Activated CD8-positive, alpha-beta memory T cell treated with anti-CD3 and anti-CD28 coated beads for 24 hours (primary cell): ENCODE measurements at places on chromosomes 2 and 18.
A peak's percentile ranks its signal among the peaks of the same experiment; 100 is the strongest.

- no peak for DNase-seq
These were observed 31.0 kb upstream of the WDSUB1 start for GRCh38 chr2:159317392-159318088.

GRCh38 chr2:10498525-10499274, 50.6 kb upstream of the ODC1 start:
- peak; percentile 48 for DNase-seq

GRCh38 chr2:227634201-227634600, 16.9 kb downstream of the SCYGR4 start:
- DNase-seq: no peak

DNA sequence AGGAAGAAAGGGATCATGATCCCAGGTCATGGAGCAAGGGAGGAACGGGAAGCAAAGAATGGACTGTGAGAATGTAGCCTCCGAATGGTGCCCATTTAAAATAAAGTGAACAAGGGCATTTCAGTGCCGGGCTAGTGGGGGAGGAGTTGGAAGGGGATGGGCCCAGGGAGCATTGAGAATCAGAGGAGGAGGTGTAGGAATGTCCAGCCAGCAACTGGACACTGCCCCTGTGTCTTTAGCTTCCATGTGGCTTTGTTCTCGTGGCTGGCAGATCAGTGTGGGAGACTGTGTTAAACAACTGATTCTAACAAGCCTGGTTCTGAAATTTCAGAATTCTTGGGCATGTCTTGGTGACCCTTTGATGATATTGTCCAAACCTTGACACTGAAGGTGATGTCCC, 1.4 kb upstream of the RNF103 start:
- DNase-seq: no peak

DNA sequence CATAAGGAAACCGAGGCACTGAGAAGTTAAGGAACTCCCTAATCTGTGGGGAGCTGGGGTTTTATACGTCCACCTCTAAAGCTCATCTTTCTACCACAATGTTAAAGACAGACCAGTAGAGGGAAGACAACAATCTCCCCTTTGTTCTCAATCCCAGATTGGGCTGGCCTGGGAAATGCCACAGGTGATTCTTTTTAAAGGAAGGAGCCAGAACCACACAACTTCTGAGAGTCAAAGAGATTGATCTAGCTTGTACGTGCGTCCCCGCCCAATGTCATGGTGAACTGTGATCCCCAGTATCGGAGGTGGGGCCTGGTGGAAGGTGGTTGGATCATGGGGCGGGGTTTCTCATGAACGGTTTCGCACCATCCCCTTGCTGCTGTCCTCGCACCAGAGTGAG, 81.8 kb upstream of the LCLAT1 start:
- no peak for DNase-seq

GRCh38 chr2:160657196-160657595, 163.6 kb upstream of the RBMS1 start:
- DNase-seq: no peak

DNA sequence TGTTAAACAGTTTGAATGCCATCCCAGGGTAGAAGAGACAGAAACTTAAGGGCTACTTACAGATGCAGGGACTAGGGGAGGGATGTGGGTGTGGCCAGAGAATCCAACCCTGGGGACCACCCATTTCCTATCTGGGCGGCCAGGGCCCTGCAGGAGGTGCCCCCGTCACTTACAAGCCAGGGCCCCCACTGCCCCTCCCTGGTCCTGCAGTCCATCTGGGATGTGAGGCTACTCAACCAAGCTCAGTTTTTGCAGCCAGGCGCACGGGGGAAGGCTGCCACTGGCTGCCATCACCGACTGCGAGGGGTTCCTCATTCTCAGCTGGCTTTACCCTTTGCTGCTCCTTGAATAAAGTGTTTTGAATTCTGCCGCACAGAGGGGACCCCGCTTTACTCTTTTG, 42.1 kb downstream of the RRM2 start:
- no peak for DNase-seq

GRCh38 chr2:172342611-172343010, 84.8 kb upstream of the ITGA6 start:
- no peak for DNase-seq

DNA sequence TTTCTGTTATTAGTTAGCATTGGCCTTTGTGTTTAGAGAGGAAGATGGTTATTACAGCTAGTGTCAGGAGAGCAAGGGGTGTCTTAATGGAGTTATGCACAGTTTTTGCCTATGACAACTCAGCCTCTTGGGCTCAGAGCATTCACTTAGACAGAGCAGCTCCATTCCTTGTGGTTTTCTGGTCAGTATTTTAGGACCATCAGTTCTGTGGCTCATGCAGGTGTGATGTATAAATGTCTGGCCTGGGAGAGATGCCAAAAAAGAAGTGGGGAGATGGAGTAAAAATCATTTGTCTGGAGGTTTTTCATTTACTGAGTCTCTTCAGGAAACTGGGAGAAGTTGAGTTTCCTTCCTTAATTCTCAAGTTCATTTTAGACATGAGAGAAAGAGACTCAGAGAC, 79.7 kb downstream of the PRKCE start:
- DNase-seq: no peak

DNA sequence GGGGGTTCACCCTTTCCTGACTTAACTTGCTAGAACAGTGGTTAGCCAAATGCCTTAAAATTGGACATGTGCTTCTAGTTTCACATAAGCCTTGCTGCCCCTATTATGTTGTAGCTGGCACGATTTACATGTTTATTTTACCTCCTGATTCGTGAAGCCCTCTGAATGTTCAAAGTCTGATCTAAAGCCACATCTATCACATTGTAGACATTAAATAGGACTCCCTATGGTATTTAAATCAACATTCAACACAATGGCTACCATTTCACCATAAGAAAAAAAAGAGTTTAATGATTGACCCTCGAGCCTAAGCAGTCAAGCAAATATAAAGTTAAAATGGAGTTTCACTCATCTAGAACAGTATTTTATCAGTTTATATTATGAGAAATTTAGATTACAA, 151.5 kb downstream of the GULP1 start:
- no peak for DNase-seq

GRCh38 chr18:62605685-62606084, 82.9 kb downstream of the ZCCHC2 start:
- no peak for DNase-seq
